T-cell (primary cell): ENCODE measurements at places on chromosomes 3 and 15. TPM values are rescaled to one million over a fixed set of nuclear protein-coding genes. Genes with fewer than 3 reads are reported as not detected.

Gene SPINT1
- total RNA-seq: 3.7 TPM

Gene CLN6
- 23.0 TPM for total RNA-seq

Gene NAA80
- 43.7 TPM for total RNA-seq

Gene LIPH
- total RNA-seq: not detected

Gene PLA2G4D
- total RNA-seq: not detected

Gene MME
- total RNA-seq: 0.35 TPM

Gene CASR
- total RNA-seq: 0.21 TPM

Gene MESP1
- total RNA-seq: 0.41 TPM

Gene GOLGA6L7
- total RNA-seq: not detected

DNA sequence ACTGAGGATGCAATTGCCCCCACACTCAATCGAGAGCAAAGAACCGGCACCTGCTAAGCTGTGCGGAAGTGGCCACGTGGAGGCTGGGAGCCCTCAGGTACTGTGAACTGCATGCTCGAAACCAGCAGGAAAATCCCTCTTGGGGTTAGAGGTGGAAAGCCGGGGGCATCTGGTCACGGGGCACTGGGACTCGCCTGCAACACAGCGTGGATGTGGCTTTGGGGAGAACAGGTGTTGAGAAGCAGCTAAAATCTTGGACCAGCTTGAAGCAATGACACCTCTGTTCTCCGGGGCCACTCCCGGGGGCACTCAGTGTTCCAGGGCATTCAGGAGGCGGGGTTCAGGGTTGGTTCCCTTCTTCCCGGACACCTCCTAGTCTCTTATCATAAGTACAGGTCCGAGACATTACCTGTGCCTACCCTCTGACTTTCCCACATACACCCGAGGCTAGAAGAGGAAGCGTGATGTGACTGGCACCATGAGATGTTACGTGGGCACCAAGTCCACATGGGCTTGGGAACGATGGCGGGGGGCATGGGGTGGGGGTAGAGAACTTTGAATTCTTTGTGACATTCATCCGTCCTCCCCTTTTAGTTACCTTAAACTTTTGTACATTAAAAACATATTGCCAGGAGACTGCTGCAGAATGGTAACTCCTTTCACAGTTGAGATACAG lies 172.0 kb downstream of the ADAMTS17 start:
- no peak for DNase-seq

- no peak for DNase-seq
Measured at GRCh38 chr15:48120745-48121144, at the start of gene SLC24A5. Gene SLC24A5, plus strand, starts transcription at chr15:48120990. Its CDS starts 55 bp downstream, at chr15:48121045.

- DNase-seq: peak; percentile 1
Measured at GRCh38 chr3:43286841-43287499, 630 bp downstream of the SNRK start.

DNA sequence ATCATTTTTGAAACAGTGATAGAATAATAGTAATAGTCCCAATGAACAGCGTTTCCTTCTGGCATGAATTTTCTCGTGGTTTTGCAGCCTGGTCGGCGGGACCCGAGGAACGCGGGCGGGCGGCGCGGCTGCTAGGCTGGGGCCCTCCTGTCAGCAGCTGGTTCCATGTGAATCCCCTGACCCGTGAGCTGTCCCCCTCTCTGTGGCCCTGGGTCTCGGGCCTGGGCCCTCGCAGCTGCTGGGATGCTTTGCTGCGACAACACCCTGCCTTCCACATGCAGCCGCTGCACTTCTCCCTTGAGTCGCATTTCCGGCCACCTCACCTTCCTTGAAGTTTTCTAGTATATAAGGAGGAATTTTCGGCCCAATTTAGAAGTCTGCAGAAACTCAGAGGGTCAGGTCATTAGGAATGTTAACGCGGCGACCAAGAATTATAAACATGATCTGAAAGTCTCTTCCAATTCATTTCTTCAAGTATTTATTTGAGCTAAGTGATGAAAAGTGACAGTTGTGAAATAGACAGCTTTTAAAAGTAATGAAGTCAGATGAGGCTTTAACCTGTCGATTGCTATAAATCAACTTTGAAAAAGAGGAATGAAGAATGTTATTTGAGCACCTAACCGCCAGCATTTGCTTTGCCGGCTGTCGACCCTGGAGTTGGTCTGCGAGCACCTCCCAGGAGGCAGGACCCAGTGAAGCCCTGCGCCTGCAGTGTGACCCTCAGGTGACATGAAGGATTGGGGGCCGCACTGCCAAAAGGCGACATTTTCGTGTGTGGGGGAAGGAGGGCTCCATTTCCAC lies 27.7 kb downstream of the NR2F2 start:
- DNase-seq: no peak

DNA sequence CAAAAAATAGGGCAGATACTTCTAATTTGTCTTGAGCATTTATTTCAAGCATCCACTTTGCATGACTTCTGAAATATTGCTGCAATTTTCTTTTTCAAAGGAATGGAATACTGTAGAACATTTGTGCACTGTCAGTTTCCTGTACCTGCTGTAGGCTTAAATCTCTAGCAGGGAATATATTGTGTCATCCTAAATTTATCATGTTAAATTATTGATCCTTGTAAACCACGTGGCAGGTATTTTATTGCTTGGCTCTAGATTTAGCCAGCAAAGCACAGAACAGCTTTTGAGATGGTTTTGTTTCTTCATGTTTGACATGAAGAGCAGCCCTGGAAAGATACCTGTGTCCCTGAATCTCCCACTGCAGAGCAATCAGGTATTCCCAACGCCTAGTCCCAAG lies 470.1 kb downstream of the GABRG3 start:
- DNase-seq: no peak

DNA sequence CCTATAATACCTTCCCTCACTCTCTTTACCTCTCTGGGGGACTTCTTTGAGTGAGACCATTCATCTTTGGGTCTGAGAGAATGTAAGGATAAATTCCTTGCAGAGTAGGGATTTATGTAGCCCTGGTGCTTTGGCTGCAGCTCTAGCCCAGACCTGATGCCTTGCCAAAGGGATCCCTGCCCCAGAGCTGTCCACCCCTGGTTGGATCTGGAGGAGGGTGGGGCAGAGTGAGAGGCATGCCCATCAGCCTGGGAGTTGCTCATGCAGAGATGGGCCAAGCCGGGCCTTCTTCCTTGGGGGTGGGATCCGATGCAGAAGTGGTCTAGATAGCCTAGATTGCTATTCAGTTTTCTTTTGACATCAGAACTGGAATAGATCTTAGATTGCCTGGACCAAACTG lies 31.5 kb downstream of the RTP1 start:
- no peak for DNase-seq

GRCh38 chr3:100873611-100874010 lies 119.6 kb downstream of the ABI3BP start:
- DNase-seq: no peak

- no peak for DNase-seq
Measured at GRCh38 chr3:55626279-55626665, 139.2 kb upstream of the WNT5A start.

DNA sequence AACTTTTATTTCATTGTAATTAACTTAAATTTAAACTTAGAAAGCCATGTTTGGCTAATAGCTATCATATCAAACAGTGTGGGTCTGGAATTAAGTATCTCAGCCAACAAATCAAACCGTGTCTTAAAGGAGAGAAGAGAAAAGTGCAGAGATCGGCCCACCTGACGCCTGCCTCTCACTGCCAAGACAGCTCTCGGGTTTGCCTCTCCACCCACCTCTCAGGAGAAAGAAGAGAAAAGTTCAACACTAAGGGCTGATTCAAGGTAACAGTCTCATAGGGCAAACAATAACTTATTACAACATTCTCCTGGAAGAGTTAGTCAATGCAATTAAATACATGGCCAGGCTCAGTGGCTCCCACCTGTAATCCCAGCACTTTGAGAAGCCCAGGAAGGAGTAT lies 64.8 kb upstream of the PRR20G start:
- DNase-seq: no peak

GRCh38 chr3:133293397-133294110 lies 106.3 kb upstream of the BFSP2 start:
- no peak for DNase-seq

DNA sequence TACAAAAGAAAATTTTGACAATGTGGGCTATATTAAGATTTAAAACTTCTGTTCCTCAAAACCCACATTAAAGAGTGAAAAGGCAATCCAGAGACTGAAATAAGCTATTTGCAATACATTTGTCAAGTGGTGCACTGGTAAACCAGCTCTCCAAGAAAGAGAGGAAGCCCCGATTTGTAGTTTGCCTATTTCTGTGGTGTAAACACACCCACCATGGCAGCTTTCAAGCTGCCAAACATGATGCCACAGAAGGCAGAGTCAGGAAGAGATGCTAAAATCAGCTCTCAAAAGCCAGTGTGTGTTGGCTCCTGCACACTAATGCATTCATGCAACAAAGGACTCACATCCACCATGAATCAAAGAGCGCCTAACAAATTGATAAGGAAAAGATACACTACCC lies 17.5 kb downstream of the RFTN1 start:
- DNase-seq: no peak

- DNase-seq: no peak
Measured at GRCh38 chr3:170528726-170529125, 57.1 kb downstream of the SLC7A14 start.

DNA sequence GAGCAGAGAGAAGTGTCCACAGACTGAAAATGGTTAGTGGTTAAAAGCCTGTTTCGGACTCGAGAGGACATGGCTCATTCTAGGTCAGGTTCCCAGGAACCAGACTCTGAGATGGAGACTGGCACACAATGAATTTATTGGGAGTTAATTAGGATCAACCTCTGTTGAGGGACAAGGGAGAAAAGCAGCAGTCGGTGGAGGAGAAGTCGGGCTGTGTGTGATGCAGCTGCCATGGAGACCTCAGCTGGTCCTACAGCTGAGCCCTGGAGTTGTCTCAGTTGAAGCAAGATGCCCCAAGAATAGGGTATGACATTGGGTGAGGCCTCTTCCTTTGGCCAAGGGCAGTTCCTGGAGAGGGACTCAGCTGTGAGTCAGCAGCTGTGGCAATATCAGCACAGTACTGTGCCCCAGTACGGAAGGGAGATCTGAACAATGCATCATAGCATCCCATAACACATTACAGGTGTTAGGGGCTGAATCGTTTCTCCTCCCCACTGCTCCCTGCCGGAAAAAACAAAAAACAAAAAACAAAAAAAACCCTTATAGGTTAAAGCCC lies 105.4 kb downstream of the ABHD5 start:
- DNase-seq: no peak

DNA sequence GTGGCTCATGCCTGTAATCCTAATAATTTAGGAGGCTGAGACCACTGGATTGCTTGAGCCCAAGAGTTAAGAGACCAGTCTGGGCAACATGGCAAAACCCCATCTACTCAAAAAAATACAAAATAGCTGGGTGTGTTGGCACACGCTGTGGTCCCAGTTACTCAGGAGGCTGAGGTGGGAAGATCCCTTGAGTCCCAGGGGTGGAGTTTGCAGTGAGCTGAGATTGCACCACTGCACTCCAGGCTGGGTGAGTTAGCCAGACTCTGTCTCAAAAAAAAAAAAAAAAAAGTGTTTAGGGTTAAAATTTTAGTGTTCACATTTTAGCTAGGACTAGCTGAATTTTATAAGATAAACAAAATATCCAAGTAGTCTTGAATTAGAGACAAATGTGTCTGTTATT lies 1340.1 kb upstream of the EPHA6 start:
- DNase-seq: no peak
